AG08396 (cell line): ENCODE measurements at places on chromosomes 3 and 15.
A peak's percentile ranks its signal among the peaks of the same experiment; 100 is the strongest.

- DNase-seq = no peak
Measured at GRCh38 chr3:127701280-127701911, 28.6 kb downstream of the ABTB1 start.

- DNase-seq = no peak
Measured at GRCh38 chr15:100867433-100867832, 12.2 kb upstream of the ALDH1A3 start.

- no peak for DNase-seq
Measured at GRCh38 chr3:17479681-17480405, 262.6 kb downstream of the TBC1D5 start.

- no peak for DNase-seq
Measured at GRCh38 chr3:152314677-152315353, 46.1 kb downstream of the MBNL1 start.

DNA sequence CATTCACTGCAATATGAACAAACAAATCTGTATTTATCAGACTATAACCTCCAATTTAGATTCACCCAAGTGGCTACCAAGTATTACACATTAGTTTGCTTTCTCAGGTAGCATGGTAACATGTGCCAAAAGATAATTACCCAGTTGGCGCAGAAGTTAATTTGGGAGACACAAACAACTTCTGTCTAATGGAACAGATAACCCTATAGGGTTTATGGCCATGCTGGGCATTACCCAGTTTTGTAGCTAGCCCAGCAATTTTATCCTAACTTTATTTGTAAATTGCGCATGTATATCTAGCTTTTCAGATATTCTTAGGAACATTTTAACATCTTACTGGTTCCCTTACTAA is 780 bp downstream of the RPL22L1 start:
- DNase-seq = no peak

DNA sequence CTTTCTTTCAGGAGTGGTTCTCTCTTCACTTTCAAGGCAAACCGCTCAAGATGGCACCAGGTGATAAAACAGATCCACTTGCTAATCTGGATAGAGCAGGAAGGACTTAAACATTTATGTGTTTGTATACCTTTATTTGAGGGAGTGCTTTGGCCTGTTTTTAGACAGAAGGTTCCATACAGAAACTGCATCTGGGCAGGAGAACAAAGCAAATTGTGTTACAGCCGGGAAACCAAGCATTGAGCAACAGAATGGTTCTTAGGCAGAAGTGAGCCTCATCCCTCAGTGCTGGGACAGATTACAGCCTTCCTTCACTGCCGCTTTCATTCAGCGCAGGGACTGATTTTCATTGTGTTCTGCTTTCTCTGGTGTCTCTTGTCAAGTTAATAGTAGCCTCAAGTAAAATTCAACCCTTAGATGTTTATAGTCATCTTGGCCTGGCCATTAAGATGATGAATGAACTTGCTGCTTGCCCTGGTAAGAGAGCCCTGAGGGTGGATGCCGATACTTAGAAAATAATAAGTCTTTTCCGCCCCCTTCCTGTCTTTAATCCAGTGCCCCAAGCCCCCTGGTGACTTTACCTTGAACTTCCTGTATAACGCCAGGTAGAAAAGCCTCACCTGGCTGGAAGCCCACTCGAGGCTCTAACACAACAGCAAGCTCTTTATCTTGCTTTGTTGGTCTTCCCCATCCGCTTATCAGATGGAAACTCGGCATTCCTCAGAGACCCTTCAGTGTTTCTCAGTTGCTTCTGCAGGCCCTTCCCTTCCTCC is 168.0 kb upstream of the CTDSPL start:
- DNase-seq = no peak

DNA sequence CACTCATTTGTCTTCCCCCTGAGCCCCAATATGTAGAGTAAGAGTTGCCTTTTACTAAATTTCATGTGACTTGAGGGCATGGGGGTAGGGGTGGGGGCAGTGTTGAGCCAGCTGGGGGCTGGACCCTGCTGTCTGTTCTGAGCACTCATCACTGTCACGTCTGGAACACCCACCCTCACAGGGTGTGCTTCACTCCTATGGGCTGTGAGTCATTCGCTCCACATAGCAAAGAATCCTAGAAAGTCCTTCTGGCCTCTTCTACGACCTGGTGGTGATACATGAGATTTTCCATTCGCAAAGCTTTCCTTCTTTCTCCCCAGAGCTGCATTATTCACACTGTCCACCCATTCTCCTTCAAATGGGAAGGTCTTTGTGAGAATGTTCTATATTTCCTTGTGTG is 43.6 kb upstream of the MGLL start:
- DNase-seq = peak; percentile 32

- DNase-seq = no peak
Measured at GRCh38 chr3:180049391-180049790, 12.7 kb upstream of the PEX5L start.

GRCh38 chr3:23608650-23609049 is 197.1 kb upstream of the UBE2E1 start:
- DNase-seq = no peak

GRCh38 chr3:188646592-188646991 is 492.6 kb downstream of the LPP start:
- DNase-seq = no peak

GRCh38 chr3:15454965-15455364 is 27.6 kb downstream of the EAF1 start:
- no peak for DNase-seq

GRCh38 chr15:66622591-66623022 is 56.8 kb upstream of the LCTL start:
- no peak for DNase-seq
